ENCODE measurements at places on chromosomes 13 and 19. TPM values are rescaled to one million over a fixed set of nuclear protein-coding genes. Genes with fewer than 3 reads are reported as not detected.

DNA sequence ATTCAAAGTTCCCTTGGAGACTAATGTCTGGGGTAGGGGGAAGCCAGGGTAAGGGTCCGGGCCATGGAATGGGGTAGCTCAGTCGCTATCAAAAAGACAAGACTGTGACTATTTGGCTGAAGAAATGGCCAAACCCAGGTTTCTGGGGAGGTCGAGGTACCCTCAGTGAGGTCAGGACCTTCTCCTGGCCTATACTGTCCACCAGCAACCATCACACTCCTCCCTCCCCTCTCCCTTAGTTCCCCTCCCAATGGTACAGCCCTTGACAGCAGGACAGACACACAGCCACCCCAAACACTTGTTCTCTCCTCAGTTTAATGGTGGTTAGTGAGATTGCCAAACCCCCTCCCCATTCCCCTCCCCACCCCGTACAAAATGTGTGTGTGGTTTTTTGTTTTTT, 2.6 kb upstream of the ZNF428 start:
- no peaks in the 10 kb centered on the region for H3K36me3 ChIP-seq
- peaks cover 37% of the 10 kb centered on the region for H3K4me1 ChIP-seq
- DNase-seq, result no peak
- no peak overlapping the region for H3K4me3 ChIP-seq
- H3K27ac ChIP-seq, result no peak overlapping the region

DNA sequence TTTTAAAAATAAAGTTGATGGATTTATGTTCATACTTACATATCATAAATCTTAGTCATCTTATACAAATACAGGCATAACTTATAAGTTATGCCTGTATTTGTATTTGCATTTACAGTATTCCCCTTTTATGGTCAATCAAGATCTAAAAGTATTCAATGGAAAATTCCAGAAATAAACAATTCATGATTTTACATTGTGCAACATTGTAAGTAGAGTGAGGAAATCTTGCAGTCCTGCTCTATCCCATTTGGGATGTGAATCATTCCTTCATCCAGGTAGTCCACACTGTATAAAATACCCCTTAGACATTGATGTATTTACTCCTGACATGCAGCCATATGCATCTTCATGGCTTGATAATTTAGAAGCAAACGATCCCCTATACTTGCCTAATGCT, 795.3 kb downstream of the SLITRK1 start:
- no peaks in the 10 kb centered on the region for H3K36me3 ChIP-seq
- no peak overlapping the region for H3K27ac ChIP-seq
- no peak for DNase-seq

The CGB8 gene
- polyA plus RNA-seq, result not detected

GRCh38 chr13:83943530-83944279, 61.4 kb upstream of the SLITRK1 start:
- no peaks in the 10 kb centered on the region for H3K27me3 ChIP-seq
- no peak for DNase-seq
- no peak overlapping the region for H3K4me3 ChIP-seq
- no peaks in the 10 kb centered on the region for H3K4me1 ChIP-seq

- no peaks in the 10 kb centered on the region for H3K4me1 ChIP-seq
- peaks cover 11% of the 10 kb centered on the region for H3K36me3 ChIP-seq
- H3K4me3 ChIP-seq, result no peak overlapping the region
- H3K27ac ChIP-seq, result no peak overlapping the region
These were observed 80.3 kb upstream of the MRI1 start for GRCh38 chr19:13684021-13684420.

The HCST gene
- 54.4 TPM for polyA plus RNA-seq

- H3K27me3 ChIP-seq, result no peaks in the 10 kb centered on the region
- no peak overlapping the region for H3K27ac ChIP-seq
- no peaks in the 10 kb centered on the region for H3K4me1 ChIP-seq
- H3K36me3 ChIP-seq, result no peaks in the 10 kb centered on the region
- no peak overlapping the region for H3K4me3 ChIP-seq
These were observed 28.6 kb upstream of the ZNF492 start for GRCh38 chr19:22605275-22606211.

GRCh38 chr13:70841240-70842061, 733.2 kb upstream of the KLHL1 start:
- no peak overlapping the region for H3K27ac ChIP-seq
- H3K4me3 ChIP-seq, result no peak overlapping the region
- no peak for DNase-seq
- H3K4me1 ChIP-seq, result no peaks in the 10 kb centered on the region

DNA sequence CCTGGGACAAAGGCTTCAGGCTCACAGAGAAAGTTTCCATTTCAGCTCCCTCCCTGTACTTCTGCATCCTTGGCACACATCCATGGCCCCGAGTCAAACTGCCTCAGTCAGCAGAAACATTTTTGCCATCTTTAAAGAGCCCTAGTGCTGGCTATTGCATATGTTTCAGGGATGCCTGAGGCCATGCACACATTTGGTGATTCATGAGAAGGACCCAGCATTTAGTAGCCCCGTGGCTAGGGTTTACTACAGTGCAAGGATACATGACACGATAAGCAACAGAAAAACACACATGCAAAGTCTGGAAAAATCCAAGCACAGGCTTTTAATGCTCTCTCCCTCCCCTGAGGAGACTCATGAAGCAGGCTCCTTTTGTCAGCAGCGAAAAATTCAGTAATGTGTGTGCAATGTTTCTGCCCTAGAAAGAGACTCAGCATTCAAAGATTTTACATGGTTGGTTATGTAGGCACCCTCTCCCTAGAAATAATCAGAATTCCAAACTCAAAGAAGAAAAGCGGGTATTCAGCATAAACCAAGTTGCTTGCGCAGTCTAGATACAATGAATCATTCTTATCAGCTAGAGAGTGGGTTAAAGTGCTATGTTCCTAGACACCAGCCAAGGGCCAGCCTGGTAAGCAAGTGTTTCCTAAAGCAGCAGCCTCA, 17.6 kb downstream of the ACOD1 start:
- H3K27me3 ChIP-seq, result peaks cover 34% of the 10 kb centered on the region
- no peak for DNase-seq
- H3K27ac ChIP-seq, result no peak overlapping the region

- no peak for DNase-seq
- peaks cover 12% of the 10 kb centered on the region for H3K4me1 ChIP-seq
- no peak overlapping the region for H3K4me3 ChIP-seq
- peaks cover 7% of the 10 kb centered on the region for H3K27me3 ChIP-seq
These were observed 56.2 kb downstream of the LACC1 start for GRCh38 chr13:43935878-43936277.

The FBXO27 gene
- polyA plus RNA-seq, result not detected

The ZNF737 gene
- polyA plus RNA-seq, result 49.7 TPM

GRCh38 chr19:27974082-27974513, 1238.9 kb downstream of the UQCRFS1 start:
- no peak overlapping the region for H3K27ac ChIP-seq
- no peaks in the 10 kb centered on the region for H3K27me3 ChIP-seq
- H3K4me1 ChIP-seq, result no peaks in the 10 kb centered on the region
- no peaks in the 10 kb centered on the region for H3K36me3 ChIP-seq

DNA sequence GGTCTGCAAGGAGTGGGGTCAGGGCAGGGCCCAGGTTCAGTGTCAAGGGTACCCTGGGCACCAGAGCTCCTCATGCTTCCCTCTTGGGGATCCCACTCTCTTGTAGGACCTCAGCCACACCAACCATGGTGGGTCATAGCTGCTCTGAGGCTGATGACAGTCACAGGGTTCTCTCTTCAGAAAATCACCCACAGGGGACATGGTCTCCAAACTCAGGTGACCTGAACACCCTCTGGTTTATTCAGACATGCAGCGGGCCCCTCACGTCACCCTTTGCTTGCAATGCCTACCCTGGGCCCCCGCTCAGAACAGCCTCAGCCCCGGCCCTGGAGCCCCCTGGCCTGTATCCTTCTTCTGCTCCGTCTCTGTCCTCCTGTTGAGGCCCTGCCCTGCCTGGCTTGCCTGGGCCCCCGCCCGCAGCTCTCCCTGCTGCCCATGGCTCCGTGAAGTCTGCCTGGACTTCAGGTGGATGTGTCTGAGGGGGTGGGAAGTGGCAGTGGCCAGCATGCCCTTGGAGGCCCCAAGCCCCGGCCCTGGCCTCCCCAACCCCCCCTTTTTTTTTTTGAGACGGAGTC, 20.4 kb downstream of the CHERP start:
- H3K36me3 ChIP-seq, result peaks cover 6% of the 10 kb centered on the region
- no peak for DNase-seq
- no peak overlapping the region for H3K4me3 ChIP-seq
- H3K27me3 ChIP-seq, result no peaks in the 10 kb centered on the region

DNA sequence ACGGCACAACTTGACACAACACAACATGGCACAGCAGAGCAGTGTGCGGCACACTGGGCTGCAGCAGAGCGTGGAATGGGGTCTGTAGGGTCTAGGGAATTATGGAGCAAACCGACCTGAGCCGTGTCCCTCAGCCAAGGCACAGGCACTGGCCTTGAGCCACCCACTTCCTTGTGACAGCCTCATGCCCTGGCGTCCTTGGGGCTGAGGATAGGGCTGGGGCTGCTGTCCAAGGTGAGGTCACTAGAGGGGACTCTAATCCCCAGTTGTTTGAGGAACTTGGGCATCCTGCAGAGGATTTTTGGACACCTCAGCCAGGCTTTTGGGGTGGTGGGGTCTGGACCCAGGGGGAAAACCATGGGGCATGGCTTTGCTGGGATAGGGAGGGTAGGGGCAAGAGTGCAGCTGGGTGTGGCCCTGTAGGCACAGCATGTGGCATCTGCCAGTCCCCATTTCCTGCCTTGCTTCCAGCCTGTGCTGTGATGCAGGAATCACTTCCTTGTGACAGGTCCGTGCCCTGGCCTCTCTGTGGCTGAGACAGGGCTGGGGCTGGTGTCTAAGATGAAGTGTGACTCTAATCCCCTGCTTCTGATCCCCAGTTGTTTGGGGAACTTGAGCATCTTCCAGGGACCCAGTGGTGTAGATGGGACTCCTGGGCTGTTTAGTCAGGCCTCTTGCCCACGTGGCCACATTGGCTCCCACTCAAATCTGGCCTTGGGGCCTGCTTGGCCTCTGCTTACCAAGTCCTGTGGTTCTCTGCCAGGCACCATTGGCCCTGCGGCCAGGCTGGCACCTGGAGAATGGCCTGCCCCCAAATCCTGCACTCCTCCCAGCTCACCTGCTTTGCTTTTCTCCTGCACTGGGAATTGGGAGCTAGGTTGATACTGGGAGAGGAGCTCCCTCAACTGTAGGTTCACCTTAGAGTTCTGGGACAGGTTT, 78.5 kb downstream of the SCGB2B2 start:
- H3K27ac ChIP-seq, result no peak overlapping the region
- no peak for DNase-seq
- peaks cover 13% of the 10 kb centered on the region for H3K36me3 ChIP-seq
- peaks cover 6% of the 10 kb centered on the region for H3K27me3 ChIP-seq

The SEMA6B gene
- not detected for polyA plus RNA-seq

DNA sequence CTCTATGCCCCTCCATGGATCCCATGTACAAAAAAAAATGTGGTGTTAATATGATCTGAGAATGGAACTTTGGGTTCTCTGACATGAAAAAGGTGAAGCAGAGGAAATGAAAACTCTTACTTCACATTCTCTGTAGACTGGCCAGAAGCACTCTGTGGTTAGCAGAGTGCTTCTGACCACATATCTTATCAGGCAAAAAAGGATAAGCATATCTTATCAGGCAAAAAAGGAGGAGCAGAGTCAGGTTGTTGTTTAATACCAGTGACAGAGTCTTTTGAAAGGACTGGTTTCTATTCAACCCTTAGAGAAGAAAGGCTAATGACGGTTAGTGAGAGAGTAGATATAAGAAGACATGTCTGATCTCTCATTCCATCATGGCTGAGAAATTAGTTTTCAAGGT, 1404.8 kb downstream of the SLITRK1 start:
- DNase-seq, result no peak
- H3K4me1 ChIP-seq, result no peaks in the 10 kb centered on the region
- H3K4me3 ChIP-seq, result no peak overlapping the region
- no peaks in the 10 kb centered on the region for H3K36me3 ChIP-seq
- H3K27ac ChIP-seq, result no peak overlapping the region
